ENCODE measurements at places on chromosomes 4 and X.

DNA sequence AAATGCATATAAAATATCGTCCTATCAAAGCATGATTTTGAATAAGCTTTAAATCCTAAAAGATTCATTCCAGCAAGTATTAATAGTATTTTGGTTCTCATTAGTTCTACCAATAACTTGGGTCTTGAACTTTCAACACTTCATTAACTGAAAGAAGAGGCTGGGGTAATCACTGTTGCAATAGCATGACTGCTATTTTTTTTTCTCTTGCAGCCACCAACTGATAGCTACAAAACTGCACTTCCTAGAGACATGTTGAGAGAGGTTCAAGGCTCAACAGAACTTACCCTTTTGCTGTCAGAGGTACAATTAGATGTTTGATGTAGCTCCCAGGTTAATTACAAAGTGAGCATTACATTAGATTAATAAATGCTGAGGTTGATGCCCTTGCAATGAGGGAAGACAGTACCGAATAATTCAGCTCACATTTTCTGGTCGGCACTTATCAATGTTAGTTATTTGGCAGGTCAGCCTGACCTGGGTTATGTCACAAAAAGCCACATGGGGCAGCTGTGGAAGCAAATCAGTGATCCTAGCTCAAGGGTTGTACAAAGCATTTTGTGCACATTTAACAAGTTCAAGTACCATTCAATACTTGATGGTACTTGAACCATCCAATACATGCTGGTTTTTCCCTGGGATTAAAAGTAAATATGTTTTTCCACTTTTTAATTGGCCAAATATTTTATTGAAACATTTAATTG, 29.9 kb upstream of the TET2 start:
- DNase-seq = no peak

GRCh38 chrX:50988649-50989048, 78.1 kb downstream of the BMP15 start:
- DNase-seq = no peak

- DNase-seq = no peak
Measured at GRCh38 chr4:20764366-20764992, 64.2 kb downstream of the PACRGL start.

DNA sequence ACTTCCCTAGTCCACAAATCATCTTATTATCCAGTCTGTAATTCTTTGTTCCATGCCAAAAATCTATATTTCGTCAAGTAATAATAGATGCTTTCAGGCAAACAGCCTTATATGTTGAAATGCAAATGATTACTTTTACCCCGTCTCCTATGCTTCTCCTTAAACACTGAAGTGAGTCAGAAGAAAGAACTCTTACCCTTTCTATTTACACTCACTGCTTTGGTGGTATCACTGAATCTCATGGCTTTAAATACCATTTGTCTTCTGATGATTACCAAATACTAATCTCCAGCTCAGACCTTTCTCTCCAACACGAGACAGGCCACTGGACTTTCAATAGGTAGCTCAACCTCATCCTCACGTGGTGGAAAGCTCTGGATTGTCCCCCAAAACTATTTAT, 558.1 kb downstream of the IL1RAPL1 start:
- DNase-seq = no peak

DNA sequence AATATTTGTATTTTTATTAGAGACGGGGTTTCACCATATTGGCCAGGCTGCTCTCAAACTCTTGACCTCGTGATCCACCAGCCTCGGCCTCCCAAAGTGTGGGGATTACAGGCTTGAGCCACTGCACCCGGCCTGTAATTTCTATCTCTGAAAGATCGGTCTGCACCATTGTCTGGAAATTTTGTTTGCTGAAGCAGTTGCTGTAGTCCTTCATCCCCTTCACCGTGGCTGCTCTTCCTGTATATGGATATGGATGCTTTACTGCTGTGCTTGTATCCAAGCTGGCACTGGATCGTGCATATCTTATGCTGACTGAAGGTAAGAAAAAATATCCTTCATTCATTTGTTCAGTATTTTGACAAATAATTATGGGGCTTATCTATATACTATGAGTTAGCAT, 338.4 kb upstream of the GNPDA2 start:
- DNase-seq = no peak

- no peak for DNase-seq
Measured at GRCh38 chr4:140308366-140309123, 64.9 kb upstream of the SCOC start.

DNA sequence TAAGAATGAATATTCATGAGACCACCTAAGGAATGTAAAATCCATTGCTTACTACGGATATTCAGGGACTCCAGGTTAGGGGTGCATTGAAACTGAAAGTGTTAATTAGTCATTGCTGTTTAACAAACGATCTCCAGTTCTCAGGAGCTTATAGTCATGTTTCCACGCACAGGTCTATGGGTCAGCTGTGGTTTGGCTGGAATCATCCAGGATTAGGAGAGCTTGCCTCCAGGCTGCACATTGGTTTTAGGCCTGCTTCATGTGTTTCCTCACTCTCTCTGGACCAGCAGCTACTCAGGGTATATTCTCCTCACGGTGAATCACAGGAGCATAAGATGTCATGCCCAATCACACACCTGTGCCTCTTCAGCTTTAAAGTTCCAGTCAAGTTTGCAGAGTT, 98.9 kb downstream of the ATXN3L start:
- DNase-seq = no peak

DNA sequence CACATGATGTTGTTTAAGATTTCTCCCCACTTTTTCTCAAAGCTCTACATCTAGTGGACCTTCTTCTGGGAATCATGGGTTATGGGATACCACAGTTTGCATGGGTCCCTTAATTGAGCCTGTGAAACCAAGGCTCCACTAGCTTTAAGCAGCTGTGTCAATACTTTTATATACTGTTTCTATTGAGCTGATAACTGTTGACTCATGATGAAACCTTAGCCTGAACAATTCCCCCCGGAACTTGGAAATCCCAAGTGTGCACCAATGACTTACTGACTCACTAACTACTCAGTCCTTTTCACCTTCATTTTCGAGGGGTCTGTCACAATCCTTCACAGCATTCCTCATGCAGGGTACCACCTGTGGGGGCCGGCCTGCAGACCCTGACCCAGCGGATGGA, 12.7 kb upstream of the SPIN4 start:
- no peak for DNase-seq

DNA sequence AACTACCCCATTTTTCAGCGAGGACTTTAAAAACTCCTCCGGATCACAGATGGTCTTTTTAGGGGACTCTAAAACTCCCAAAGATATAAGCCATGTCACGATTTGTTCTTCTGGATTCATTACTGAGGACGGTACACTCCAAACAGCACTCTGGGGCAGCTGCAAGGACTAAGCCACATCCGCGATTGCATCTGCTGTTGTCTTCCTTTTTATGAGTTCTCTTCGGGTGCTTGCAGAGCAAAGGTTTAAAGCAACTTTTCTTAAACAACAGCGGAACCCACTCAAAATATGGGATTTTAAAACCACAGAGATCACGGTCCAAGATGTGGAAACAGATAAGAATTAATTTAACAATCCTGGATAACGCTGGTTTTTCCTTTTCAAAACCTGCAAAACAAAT, at the start of gene ARHGEF6:
Gene ARHGEF6 (minus strand): TSS at position 170 of the 400 bp plus-strand sequence. CDS start 50 bp downstream, at position 120.
- DNase-seq = peak; percentile 83

DNA sequence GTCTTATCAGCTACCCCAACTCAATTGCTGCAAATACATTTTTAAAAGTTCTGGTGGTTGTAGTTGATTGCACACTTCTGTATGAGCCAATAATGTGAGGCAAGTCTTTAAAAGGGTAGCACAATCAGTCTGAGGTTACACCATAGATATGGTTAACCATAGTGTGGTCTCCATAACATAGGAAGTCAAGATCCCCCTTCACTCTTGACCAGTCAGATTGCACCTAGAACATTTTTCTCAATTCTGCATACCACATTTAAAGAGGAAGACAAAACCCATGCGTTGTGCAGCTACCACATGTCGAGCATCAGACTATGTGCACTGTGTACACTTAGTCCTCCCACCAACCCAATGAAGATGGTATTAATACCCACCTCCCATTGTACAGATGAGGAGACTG, 26.5 kb upstream of the CYBB start:
- no peak for DNase-seq

GRCh38 chr4:98544818-98545414, 113.5 kb downstream of the TSPAN5 start:
- DNase-seq = no peak

DNA sequence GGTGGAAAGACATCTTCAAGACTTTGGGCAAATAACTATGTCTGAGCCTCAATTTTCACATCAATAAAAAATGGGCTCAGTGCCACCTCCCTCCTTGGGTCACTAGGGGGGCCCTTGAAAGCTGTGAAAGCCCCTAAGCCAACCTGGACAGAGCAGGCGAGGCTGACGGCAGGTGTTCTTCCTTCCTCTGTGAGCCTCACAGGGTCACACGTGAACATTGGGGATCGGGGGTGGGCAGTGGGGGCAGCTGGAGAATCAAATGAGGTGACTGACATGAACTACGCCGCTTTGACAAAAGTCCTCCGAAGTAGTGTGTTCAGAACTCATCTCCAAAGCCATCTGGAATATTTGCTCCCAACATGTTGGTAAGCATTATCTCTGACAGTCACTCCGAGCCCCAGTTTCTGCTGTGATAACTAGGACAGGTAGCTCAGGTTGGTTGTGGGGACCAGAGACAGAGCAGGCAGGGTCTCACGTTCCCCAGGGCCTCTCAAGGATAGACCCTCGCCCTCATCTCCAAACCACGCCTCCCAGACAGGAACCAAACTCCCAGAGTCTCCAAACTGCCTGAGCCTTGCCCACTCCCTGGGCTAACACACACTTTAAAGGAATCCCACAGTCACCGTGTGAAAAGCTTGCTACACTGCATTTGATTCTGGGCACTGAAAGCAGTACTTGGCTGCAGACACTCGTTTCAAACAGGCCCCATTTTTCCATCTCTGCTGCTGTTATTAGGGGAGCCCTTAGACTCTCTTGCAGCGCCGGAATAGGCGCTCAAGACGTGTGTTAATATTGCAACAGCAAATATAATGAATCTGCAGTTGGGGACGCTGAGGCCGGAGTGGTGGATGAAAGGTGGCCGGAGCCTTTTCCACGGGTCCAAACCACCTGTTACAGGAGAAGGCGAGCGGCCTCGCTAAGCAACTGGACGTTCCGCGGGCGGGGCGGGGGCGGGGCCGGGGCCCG, 717 bp upstream of the WFS1 start:
- no peak for DNase-seq

DNA sequence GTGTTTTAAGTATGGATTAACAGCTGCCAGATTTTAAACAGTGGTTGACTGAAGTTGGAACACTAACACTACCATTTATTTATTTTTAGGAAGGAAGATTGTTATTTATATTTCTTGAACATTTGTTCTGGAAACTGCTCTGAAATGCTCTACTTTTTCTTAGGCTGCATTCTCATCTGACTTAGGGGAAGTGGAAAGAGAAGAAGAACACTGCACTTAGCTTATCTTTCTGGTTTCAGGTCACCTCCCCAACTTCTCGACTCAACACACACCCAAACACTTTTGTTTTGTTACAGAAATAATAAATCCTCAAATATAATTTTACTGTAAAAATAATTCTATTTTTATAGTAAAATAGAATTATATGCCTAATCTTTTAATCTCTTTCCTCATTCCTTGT, 18.6 kb downstream of the BLTP1 start:
- no peak for DNase-seq

DNA sequence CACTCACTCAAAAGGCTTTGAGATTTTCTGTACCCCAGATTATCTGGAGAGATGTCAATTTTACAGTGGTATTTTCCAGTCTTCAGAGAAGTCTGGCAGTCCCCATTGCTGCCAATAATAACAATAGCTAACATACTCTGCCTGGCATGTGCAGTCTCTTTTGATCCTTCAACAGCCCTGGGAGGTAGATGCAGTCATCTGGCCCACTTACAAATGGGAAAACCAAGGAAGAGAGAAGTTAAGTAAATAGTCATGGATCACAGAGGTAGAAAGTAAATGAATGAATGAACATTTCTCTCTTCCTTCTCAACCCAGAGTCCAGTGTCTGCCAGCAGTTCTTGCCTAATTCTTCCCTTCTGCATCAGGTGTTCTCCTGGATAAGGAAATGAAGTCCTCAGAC, 113.0 kb upstream of the EDNRA start:
- no peak for DNase-seq

- no peak for DNase-seq
Measured at GRCh38 chr4:77194366-77194765, 37.4 kb downstream of the CCNG2 start.

GRCh38 chr4:28082686-28083390, 1222.2 kb downstream of the STIM2 start:
- DNase-seq = no peak

DNA sequence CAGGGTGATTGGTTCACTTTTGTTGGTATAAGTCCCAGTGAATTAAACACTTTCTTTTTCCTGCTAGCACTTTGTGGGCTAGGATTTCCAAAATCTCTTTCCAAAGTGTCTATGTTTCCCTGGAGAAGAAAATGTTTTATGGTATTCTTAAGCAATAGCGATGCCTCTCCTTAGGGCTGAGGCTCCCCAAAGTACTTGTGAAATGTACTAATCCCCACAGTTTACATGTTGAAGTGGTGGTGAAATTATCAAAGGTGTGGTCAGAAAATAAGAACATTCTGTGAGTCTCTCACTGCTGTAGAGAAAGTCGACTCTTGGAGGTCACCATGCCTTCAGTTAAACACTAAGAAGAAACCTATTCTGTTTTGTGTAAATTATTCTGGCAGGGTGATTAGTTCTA, 51.5 kb upstream of the AMELX start:
- DNase-seq = no peak

GRCh38 chrX:113770071-113770470, 813.8 kb upstream of the HTR2C start:
- no peak for DNase-seq

DNA sequence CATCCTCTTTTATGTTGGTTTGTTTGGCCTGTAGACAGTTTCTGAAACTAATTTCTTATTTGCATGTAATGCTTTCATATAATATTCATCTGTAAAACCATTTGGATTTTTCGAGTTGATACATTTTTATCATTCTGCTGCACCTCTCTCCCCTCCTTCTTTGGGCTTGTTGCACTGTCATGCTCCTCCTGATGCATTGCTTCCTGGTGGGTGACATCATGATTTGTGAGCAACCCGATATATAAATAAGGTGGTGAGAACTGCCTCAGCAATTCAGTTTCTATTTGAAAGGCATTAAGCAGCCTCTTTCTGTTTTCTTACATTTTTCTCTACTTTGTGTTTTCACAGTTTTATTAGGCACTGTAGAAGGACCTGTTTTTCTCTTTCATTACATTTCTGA, 515.7 kb downstream of the RPA4 start:
- DNase-seq = no peak

DNA sequence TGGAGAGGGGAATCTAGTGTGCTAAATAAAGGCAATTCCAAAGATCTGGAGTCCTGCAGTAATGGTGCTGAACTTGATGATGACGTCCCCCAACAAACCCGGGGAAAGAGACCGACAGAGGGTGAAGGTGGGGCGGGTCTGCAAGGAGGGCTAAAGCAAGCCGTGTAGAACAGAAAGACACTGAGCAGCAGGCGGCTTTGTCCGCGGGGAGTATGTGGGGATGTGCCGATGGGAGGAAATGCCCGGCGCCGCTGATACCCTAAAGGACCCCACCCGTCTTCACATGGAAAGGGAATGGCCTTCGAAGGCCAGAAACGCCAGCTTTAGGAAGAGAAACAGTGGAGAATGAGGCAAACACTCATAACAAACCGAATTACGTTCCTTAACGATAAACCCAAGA, 528.9 kb downstream of the ZNF674 start:
- no peak for DNase-seq

- DNase-seq = no peak
Measured at GRCh38 chr4:27685091-27685490, 824.5 kb downstream of the STIM2 start.

All from Jurkat, Clone E6-1 (cell line).